ENCODE measurements at places on chromosomes 3 and 15. TPM values are rescaled to one million over a fixed set of nuclear protein-coding genes. Genes with fewer than 3 reads are reported as not detected.

DNA sequence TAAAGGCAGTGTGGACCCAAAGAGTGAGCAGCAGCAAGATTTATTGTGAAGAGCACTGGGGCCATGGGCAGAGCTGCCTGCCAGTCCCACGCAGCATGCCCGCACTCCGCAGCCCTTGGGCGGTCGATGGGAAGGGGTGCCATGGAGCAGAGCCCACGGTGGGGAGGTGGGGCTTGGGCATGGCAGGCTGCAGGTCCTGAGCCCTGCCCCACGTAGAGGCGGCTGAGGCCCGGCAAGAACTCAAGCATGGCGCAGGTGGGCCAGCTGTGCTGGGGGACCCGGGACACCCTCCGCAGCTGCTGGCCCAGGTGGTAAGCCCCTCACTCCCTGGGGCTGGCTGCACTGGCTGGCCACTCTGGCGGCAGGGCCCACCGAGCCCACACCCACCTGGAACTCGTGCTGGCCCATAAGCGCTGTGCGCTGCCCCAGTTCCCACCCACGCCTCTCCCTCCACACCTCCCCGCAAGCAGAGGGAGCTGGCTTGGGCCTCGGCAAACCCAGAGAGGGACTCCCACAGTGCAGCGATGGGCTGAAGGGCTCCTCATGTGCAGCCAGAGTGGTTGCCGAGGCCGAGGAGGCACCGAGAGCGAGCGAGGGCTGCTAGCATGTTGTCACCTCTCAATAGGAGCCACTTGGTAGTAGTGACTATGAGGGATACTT lies 1218.8 kb upstream of the EPHA6 start:
- DNase-seq, result no peak

DNA sequence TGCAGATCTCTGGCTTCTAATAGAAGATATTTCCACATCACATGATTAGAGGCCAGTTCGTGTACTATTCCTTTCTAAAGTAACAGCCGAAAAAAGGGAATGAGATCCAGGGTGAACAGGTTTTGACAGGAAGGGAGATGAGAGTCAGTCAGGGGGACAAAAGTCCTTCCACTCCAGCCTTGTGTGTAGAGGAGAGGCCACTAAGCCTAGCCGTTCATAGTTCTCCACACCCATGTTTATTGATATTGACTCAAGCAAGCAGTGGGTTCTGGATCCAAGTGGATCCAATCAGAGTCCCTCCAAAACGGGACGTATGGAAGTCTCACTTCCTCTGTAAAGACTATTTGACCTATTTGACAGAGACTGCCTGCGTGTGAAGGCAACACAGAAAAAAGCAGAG lies 80.4 kb upstream of the LRIG1 start:
- no peak for DNase-seq

- no peak for DNase-seq
Measured at GRCh38 chr3:189322339-189322738, 150.6 kb downstream of the TPRG1 start.

GRCh38 chr15:70353606-70354345 lies 256.1 kb upstream of the TLE3 start:
- DNase-seq, result peak; percentile 30

The SLC35G2 gene
- total RNA-seq, result 0.51 TPM

Measured in liver (tissue), 10 donors.